ENCODE measurements at places on chromosomes 3 and 15.

- DNase-seq = no peak
Measured at GRCh38 chr3:102148598-102149337, 286.0 kb upstream of the ZPLD1 start.

- no peak for DNase-seq
Measured at GRCh38 chr3:10265833-10266232, 17.6 kb downstream of the TATDN2 start.

- no peak for DNase-seq
Measured at GRCh38 chr3:136772709-136773108, 20.5 kb upstream of the STAG1 start.

- DNase-seq = no peak
Measured at GRCh38 chr15:65578904-65579728, 31.8 kb downstream of the INTS14 start.

GRCh38 chr3:36677331-36678007 is 86.9 kb downstream of the DCLK3 start:
- DNase-seq = no peak

DNA sequence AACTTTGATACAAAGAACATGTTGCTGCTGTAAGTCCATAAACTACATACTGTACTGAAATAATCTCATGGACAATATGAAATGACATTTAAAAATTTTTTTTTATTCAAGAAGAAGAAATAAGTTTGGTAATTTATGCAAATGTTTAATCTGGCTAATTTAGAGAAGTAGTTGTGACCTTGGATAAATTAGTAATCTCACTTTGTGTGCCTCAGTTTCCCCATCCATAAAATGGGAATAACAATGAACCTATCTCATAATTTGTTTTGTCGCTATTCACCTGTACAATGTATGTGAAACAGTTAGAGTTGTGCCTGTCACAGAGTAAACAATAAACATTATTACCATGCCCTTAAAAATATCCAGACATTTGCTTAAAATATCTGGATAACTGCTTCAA is 15.3 kb upstream of the DPH6 start:
- no peak for DNase-seq

DNA sequence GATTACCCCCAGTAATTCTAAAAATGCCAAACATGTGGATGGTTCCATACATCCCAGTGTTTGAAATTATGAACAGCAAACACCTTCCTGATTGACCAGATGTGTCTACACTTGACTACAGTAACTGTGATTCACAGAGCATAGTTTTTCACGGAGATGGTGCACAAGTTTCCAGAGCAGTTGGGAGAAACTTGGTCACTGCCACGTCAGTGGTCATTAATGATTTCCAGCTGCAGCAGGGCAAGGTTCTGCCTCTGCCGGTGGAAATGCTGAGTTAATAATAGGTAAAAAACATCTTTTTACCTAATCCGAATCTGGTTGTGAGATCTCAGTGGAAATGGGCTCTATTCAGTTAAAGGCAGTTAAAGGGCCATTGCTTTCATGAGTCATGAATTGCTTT is 154.1 kb upstream of the FEZF2 start:
- no peak for DNase-seq

GRCh38 chr3:186511245-186511644 is 32.9 kb downstream of the CRYGS start:
- DNase-seq = no peak

- no peak for DNase-seq
Measured at GRCh38 chr15:95684693-95685115, 645.8 kb upstream of the NR2F2 start.

DNA sequence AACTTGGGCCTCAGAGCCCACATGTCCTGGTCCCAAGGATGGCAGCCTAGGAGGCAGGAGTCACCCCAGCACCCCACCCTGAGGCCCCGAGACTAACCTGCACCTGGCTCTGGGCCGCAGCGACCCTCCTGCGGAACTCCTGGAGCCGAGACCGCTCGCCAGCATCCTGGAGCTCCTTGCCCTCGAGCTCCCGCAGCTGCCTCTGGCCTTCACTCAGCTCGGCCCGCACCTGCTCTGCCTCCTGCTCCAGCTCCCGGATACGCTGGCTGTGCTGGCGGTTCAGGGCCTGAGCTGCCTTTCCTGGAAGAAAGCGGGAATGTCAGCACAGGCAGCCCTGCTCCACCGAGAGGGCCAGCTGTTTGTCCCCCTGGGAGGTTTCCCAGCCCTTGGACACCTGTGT is 13.2 kb downstream of the KIF7 start:
- no peak for DNase-seq

- no peak for DNase-seq
Measured at GRCh38 chr3:143040261-143040879, 39.0 kb downstream of the U2SURP start.

DNA sequence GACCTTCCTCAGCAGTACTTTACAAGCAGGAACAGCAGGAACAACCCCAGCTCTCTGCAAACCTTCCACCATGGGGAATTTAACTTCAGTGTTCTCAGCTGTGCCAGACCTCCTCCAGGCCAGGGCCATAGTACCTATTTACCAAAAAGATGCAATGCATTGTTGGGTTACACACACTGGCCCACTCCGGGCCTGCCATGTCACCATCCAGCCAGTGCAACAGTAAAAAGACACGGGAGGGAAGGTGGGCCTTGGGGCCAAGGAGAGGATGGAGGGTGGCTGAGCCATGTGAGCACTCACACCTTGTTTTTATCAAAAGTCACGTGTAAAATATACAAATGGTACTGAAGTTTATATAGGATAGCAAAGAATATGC is 157.0 kb downstream of the GABRB3 start:
- no peak for DNase-seq

- DNase-seq = no peak
Measured at GRCh38 chr3:105862217-105862616, 6.6 kb downstream of the CBLB start.

DNA sequence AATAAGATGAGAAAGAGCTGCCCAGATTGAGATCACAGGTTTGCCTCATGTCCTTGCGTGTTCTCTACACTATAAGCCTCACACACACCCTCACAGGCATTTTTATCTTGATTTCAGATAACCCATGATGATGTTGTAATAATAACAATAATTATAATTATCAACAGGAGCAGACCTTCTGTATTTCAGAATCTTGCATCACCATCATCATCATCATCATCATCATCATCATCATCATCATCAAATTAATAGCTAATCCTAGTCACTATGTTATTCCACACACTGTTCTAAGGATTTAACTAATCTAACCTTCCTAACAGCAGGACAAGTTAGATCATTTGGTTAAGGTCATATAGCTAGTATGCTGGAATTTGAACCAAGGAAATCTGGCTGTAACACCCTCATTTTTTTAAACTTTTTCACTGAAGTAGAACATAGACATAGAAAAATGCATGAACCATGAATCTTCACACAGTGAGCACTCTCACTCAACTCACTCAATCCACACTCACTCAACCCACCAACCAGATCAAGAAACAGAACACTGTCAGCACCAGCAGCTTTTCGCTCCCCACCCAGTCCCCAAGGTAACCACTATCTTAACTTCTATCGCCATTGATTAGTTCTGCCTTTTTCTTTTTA is 1.8 kb upstream of the SH2D7 start:
- DNase-seq = no peak

DNA sequence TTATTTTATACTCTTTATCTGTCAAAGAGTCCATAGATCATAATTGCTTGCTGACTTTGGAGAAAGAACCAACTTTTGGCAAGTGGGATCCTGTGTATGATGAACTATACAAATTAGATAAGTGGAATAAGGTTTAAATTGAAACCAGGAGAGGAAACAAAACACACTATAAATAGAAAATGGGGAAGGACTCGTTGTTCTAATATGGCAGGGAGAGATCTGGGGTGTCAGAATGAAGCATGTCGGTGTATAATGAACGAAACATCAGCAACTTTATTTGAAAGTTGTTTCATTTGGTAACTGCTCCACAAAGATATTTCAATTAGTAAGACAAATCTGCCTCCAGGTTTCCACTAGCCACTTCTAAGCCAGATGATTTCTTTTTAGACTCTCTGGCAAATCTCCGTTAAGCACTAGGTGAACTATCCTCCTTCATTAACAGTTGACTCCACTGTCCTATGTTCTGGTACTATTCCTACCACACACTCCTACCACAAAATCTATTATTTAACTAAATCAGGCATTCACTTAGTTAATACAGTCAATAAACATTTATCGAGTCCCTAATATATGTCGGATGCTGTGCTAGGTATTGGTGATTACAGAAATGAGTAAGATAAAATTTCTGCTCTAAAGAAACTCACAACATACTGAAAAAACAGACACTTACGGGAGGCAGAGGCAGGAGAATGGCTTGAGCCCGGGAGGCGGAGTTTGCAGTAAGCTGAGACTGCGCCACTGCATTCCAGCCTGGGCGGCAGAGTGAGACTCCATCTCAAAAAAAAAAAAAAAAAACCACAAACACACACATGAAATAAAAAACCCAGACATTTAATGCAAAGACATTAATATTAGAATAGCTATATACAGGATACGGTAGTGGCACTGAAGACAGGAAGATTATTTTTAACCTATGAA is 20.1 kb downstream of the SLC15A2 start:
- no peak for DNase-seq

- DNase-seq = no peak
Measured at GRCh38 chr3:190585805-190586630, 72.1 kb downstream of the IL1RAP start.
